HuH-7.5 (cell line): ENCODE measurements at places on chromosomes 4 and X.

GRCh38 chr4:57044279-57044678 is 65.6 kb downstream of the POLR2B start:
- DNase-seq: no peak

- DNase-seq: no peak
Measured at GRCh38 chrX:114797494-114797893, 213.6 kb downstream of the HTR2C start.

- no peak for DNase-seq
Measured at GRCh38 chr4:182179751-182180150, 63.5 kb upstream of the TENM3 start.

GRCh38 chrX:140480765-140481164 is 24.1 kb downstream of the SOX3 start:
- DNase-seq: no peak
